Occipital lobe (tissue), 3 donors: ENCODE measurements at places on chromosomes 5 and 9.

- peak; percentile 72 for DNase-seq
Observed at GRCh38 chr5:172872997-172873491, 39.0 kb downstream of the ERGIC1 start.

DNA sequence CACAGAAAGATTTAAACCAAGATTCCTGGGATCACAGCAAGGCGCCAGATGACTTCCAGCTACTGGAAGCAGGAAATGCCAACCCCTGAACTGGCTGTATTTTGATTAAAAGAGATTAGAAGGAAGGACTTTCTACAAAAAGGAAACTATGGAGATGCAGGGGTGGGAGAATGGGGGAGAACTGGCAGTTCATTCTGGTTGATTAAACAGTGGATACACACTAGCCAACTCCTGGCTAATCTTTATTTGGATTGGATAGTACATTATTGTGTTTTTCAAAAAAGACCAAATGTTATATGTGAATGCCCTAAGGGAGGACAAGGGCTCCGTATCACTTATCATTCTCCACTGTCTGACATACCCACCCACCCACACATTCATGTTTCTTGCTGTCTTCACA, 93.2 kb downstream of the CDO1 start:
- DNase-seq, result no peak

DNA sequence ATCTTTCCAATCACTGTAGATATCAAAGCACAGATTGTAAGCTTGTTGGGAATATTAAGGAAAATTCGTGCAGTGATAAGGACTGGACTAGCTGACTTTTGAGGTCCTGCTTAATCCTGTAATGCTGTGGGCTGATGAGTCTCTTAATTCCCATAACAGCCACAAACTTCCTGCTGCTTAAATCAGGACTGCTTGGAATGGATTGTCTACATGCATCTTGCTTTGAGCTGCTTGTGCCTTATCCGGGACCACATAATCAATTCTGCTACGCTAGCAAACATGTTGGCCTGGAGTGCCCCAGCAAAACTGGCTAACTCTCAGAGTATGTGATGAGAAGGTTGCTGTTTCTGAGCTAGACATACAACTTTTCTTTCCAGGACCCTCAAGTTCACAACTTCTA, 79.6 kb downstream of the SNCAIP start:
- DNase-seq, result no peak

DNA sequence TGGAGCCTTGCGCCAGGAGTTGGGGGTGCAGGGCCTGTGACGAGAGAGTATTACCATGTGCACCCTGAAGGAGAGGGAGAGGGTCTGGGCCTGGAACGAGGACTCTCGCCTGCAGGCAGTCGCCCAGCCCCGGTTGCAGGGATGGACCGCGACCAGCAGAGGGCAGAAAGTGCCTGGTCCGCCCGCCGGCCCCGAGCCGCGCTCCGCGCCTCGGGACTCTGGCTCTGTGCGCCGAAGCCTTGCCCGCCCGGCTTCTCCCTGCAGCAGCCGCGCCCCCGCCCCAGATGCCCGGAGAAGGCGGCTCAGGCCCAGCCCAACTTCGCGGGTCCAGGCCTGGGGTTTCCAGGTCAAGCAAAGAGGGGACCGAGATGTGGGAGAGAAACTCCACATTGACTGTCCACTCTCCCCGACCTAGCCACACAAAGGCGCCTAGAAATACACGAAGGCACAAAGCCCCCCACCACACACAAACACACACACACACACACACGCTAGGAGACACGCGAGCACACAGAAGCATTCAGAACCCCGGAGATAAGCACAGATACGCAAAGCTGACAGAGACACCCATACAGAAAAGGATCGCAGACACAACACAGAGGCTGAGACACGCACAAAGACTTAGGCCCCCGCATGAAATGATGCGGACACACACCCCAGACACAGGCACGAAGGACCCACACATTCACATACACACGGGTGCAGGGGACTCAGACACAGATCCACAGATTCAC, 2.0 kb upstream of the LMX1B start:
- DNase-seq, result peak; percentile 5

GRCh38 chr5:116475338-116475737, 99.3 kb downstream of the SEMA6A start:
- no peak for DNase-seq
